ENCODE measurements at places on chromosomes 13 and 19. TPM values are rescaled to one million over a fixed set of nuclear protein-coding genes. Genes with fewer than 3 reads are reported as not detected.
A peak's percentile ranks its signal among the peaks of the same experiment; 100 is the strongest.

ARHGAP45 gene
- 756 TPM for total RNA-seq

DNA sequence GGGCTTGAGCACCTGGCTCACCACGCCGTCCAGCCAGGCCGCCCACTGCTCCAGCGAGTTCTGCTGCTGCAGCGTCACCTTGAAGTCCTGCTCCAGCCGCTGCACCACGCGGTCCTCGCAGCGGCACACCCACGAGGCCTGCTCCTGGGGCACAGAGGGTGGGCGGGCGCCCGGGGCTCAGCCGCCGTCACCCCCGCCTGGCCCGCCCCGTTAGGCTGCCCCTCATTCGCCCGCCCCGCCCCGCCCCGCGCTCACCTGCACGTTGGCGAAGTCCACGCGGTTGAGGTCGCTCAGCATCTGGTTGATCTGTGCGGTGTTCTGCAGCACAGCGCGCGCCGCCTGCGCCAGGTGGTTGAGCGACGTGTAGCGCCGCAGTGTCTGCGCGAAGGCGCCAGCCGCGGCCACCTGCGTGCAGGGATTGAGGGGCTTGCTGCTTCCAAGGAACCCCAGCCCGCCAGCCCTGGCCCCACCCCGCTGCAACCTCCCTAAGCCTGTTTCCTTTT is 11.3 kb downstream of the DCAF15 start:
- no peak overlapping the region for H3K4me3 ChIP-seq
- H3K36me3 ChIP-seq = peaks cover 41% of the 10 kb centered on the region
- DNase-seq = no peak
- H3K27me3 ChIP-seq = no peaks in the 10 kb centered on the region

GRCh38 chr19:6499052-6499790 is 2.9 kb downstream of the TUBB4A start:
- H3K27ac ChIP-seq = no peak overlapping the region
- no peaks in the 10 kb centered on the region for H3K36me3 ChIP-seq
- peaks cover 9% of the 10 kb centered on the region for H3K27me3 ChIP-seq
- H3K4me3 ChIP-seq = no peak overlapping the region
- DNase-seq = no peak

GRCh38 chr19:50059045-50059444 is 33.2 kb downstream of the ZNF473 start:
- no peak overlapping the region for H3K4me3 ChIP-seq
- no peaks in the 10 kb centered on the region for H3K36me3 ChIP-seq
- H3K27me3 ChIP-seq = no peaks in the 10 kb centered on the region
- H3K4me1 ChIP-seq = no peaks in the 10 kb centered on the region
- H3K27ac ChIP-seq = no peak overlapping the region

SHANK1 gene
- total RNA-seq = not detected

OR7G3 gene
- not detected for total RNA-seq

- no peak overlapping the region for H3K27ac ChIP-seq
- no peaks in the 10 kb centered on the region for H3K4me1 ChIP-seq
- H3K27me3 ChIP-seq = no peaks in the 10 kb centered on the region
- H3K4me3 ChIP-seq = no peak overlapping the region
- no peaks in the 10 kb centered on the region for H3K36me3 ChIP-seq
Observed at GRCh38 chr13:37338726-37339385, 233.4 kb upstream of the CSNK1A1L start.

- no peak overlapping the region for H3K4me3 ChIP-seq
- DNase-seq = no peak
- H3K27ac ChIP-seq = no peak overlapping the region
- H3K27me3 ChIP-seq = peaks cover 8% of the 10 kb centered on the region
- H3K4me1 ChIP-seq = no peaks in the 10 kb centered on the region
- no peaks in the 10 kb centered on the region for H3K36me3 ChIP-seq
Observed at GRCh38 chr13:97139691-97140090, 82.4 kb upstream of the MBNL2 start.

DNA sequence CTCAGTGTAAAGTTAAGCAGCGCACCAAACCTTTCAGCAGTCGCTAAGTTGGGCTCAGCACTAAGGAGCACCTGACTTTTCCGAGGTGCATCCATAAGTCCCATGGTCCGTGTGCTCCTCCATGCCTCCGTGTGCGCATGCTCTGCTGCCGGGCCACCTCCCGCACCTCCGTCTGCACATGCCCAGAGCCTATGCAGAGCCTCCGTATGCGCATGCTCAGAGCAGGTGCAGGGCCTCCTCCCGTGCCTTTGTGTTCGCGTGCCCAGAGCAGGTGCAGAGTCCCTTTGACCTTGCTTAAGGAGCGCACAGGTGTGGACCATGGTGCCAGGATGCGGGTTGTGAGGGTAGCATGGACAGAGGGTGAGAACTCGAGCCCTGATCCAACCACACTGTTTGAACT is 46.0 kb downstream of the ATP11A start:
- no peaks in the 10 kb centered on the region for H3K27me3 ChIP-seq
- no peaks in the 10 kb centered on the region for H3K36me3 ChIP-seq
- H3K4me3 ChIP-seq = no peak overlapping the region
- H3K27ac ChIP-seq = no peak overlapping the region
- no peak for DNase-seq
- no peaks in the 10 kb centered on the region for H3K4me1 ChIP-seq

DNA sequence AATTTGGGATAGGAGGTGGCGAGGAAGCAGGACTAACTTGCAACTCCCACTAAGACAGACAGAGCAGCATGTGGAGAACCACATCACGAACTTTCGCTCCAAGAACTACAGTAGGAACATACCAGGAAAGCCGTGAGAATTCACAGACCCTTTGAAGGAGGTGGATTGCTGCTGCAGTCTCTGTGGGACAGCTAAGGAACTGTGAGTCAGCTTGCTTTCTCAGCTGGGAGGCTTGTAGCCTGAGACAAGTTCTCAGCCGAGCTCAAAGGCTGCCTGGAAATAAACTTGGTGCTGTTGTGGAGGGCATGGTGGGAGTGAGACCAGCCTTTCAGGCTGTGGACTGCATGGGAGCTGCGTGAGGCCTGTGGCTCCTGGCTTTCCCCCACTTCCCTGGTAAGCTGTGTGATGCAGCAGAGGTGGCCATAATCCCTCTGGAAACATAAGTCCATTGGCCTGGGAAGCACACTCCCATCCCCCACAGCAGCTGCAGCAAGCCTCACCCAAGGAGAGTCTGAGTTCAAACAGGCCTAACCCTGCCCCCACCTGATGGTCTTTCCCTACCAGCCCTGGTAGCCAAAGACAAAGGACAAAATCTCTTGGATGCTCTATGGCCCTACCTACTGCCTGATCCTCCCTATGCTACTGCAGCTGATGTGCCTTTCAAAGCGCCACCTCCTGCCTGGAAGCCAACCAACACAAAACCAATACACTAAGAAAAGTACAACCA is 441.1 kb upstream of the HTR2A start:
- no peak for DNase-seq
- no peaks in the 10 kb centered on the region for H3K36me3 ChIP-seq
- no peak overlapping the region for H3K27ac ChIP-seq

NLRP7 gene
- not detected for total RNA-seq

DNA sequence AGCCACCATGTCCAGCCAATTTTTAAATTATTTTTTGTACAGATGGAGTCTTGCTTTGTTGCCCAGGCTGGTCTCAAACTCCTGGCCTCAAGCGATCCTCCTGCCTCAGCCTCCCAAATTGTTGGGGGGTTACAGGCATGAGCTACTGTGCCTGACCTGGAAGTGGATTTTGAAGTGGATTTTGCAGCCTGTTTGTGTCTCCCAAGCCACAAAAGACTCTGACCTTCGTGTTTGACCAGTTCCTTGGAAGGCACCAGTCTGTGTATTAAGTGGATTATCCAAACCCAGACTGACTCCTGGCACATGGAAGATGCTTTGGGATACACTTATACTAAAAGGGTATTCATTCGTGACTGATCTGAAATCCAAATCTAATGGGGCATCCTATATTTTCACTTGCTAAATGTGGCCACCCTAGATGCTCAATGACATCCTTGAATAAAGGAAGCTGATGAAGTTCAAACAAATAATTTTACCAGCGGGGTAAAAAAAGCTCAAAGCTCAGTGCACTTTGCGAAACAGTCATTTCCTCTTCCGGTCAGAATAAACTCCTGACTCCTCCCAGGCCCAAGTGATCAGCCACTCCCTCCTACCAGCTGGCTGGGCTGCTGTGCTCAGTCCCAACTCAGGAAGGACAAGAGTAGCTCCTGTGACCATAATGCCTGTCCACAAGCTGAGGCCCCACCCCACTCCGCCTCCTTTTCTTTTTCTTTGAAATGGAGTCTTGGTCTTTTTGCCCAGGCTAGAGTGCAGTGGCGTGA is 32.6 kb upstream of the GATAD2A start:
- H3K4me1 ChIP-seq = peaks cover 18% of the 10 kb centered on the region
- no peaks in the 10 kb centered on the region for H3K36me3 ChIP-seq
- DNase-seq = peak; percentile 88
- peak overlapping the region; percentile 67 for H3K4me3 ChIP-seq
- peak overlapping the region; percentile 75 for H3K27ac ChIP-seq
- H3K27me3 ChIP-seq = no peaks in the 10 kb centered on the region

FGF9 gene
- total RNA-seq = 0.35 TPM

GRCh38 chr19:28039677-28040381 is 1173.1 kb downstream of the UQCRFS1 start:
- H3K4me3 ChIP-seq = no peak overlapping the region
- DNase-seq = no peak
- no peaks in the 10 kb centered on the region for H3K4me1 ChIP-seq
- H3K27ac ChIP-seq = no peak overlapping the region
- H3K36me3 ChIP-seq = no peaks in the 10 kb centered on the region
- H3K27me3 ChIP-seq = no peaks in the 10 kb centered on the region

GRCh38 chr13:111283457-111283856 is 37.0 kb upstream of the TEX29 start:
- no peaks in the 10 kb centered on the region for H3K4me1 ChIP-seq
- H3K27ac ChIP-seq = no peak overlapping the region
- H3K36me3 ChIP-seq = peaks cover 96% of the 10 kb centered on the region

GRCh38 chr13:23921451-23921888 is 24.2 kb upstream of the C1QTNF9B start:
- H3K27me3 ChIP-seq = peaks cover 21% of the 10 kb centered on the region
- no peaks in the 10 kb centered on the region for H3K36me3 ChIP-seq
- H3K27ac ChIP-seq = no peak overlapping the region
- DNase-seq = no peak

- peaks cover 5% of the 10 kb centered on the region for H3K36me3 ChIP-seq
- no peak overlapping the region for H3K27ac ChIP-seq
- no peak overlapping the region for H3K4me3 ChIP-seq
- H3K4me1 ChIP-seq = no peaks in the 10 kb centered on the region
- H3K27me3 ChIP-seq = no peaks in the 10 kb centered on the region
- no peak for DNase-seq
Observed at GRCh38 chr13:32720026-32720425, 133.8 kb downstream of the PDS5B start.

DNA sequence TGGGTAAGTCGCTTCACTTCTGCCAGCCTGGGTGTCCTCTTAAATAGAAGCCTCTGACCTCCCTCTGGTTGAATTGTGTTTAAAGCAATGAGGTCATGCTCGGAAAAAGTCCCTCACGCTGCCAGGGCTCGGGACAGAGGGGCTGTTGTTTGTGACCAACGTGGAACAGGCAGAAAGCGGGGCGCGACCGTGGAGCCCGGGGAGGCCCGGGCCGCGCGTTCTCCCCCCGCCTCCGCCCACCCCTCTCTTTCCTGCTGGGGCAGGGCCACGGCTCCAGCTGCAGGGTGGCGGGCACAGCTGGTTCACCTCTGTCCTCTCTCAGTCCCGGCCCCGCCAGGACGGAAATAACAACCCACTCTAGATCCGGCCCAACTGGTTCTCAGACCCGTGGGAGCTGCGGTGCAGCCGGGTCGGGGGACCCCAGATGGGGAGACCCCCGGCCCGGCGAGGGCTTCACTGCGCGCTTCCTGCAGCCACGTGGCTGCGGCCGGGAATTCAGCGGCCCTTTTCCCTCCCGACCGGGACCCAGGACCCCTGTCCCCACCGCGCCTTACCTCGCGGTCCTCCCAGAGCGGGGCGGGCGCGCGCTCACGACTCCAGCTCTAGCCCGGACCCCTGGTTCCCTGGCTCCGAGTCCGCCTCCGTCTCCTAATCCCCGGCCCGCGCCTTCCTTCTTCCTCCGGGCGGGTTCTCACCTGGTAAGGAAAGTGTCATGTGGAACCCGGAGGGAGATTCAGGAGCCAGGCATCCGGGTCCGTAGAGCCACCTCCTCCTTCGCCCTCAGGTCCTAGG is 1.9 kb downstream of the CDC42EP5 start:
- no peak for DNase-seq
- peaks cover 9% of the 10 kb centered on the region for H3K27me3 ChIP-seq
- no peaks in the 10 kb centered on the region for H3K36me3 ChIP-seq
- no peak overlapping the region for H3K4me3 ChIP-seq
- H3K27ac ChIP-seq = no peak overlapping the region
- peaks cover 9% of the 10 kb centered on the region for H3K4me1 ChIP-seq

CD79A gene
- total RNA-seq = 4.9 TPM

- no peak overlapping the region for H3K27ac ChIP-seq
- no peaks in the 10 kb centered on the region for H3K36me3 ChIP-seq
- DNase-seq = no peak
- no peak overlapping the region for H3K4me3 ChIP-seq
- H3K4me1 ChIP-seq = peaks cover 18% of the 10 kb centered on the region
- no peaks in the 10 kb centered on the region for H3K27me3 ChIP-seq
Observed at GRCh38 chr13:79445968-79446645, 34.8 kb upstream of the NDFIP2 start.

Measured in CD4-positive, CD25-positive, alpha-beta regulatory T cell (primary cell).